Urinary bladder (tissue), 4 donors: ENCODE measurements at places on chromosomes 16 and 17.

GRCh38 chr17:55587608-55588139, 76.4 kb upstream of the SMIM36 start:
- DNase-seq = peak; percentile 84

- no peak for DNase-seq
Observed at GRCh38 chr17:51261024-51261963, 948 bp downstream of the UTP18 start.

DNA sequence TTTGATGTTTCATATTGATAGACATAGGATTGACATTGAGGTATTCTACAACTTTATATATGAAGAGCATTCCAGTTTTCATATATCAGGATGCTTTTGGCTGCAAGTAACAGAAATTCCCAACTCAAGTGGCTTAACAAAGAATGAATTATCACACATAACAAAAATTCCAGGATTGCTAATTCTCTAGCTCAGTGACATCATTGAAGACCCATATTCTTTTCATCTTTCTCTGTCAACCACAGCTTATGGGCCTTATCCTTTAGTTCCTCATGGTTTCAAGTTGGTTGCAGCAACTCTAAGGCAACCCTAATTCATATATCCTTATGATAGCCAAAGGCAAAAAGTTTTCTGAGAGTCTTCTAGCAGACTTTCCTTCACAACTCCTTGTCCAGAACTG, 91.5 kb upstream of the HAS3 start:
- DNase-seq = no peak

DNA sequence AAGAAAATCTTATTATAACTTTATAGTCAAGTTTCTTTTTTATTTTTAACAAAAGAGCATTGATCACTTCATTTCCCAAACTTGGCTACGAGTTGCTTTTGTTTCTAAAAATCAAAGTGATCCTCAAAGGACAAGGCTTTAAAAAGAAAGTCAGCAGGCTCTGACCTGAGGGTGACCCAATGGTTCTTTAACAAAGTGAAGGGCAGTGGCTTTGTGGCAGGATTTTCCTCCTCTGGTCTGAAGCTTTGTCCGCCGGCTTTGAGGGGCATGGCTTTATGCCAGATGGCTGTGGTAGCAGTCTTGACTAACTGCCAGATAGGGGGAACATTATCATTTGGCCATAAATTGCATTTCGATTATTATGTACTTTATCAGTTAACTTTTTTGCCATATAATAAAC, 28.5 kb downstream of the IQCK start:
- no peak for DNase-seq

DNA sequence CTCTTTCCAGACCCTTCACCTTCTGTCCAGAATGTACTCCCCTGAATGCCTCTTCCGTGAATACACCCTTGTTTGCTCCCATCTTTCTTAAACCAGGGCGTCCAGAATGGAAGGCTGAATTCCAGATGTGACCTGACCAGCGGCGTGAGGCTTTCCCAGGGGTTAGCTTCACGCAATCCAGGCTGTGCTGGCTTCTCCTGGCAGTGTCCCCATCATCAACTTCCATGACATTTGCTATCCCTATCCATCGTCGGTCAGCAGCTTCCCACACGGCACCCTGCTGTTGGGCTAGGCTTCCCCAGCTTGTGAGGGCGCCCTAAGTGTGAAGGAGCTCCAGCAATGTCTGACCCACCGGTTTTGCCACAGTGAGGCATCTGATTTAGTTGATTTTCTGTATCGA, 339.8 kb upstream of the TNRC6C start:
- DNase-seq = no peak

GRCh38 chr16:31136287-31136662, 748 bp upstream of the PRSS8 start:
- DNase-seq = no peak
